B cell (primary cell): ENCODE measurements at places on chromosomes 13 and 19. TPM values are rescaled to one million over a fixed set of nuclear protein-coding genes. Genes with fewer than 3 reads are reported as not detected.

DNA sequence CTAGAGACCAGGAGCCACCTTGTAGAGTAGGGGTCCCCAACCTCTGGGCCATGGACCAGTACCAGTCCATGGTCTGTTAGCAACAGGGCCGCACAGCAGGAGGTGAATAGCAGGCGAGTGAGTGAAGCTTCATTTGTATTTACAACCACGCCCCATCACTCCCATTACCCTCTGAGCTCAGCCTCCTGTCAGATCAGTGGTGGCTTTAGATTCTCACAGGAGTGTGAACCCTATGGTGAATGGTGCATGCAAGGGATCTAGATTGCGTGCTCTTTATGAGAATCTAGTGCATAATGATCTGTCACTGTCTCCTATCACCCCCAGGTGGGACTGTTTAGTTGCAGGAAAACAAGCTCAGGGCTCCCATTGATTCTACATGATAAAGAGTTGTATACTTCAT lies 303.6 kb downstream of the KCNRG start:
- no peaks in the 10 kb centered on the region for H3K36me3 ChIP-seq
- H3K27ac ChIP-seq: no peak overlapping the region
- H3K4me3 ChIP-seq: no peak overlapping the region
- H3K4me1 ChIP-seq: peaks cover 7% of the 10 kb centered on the region
- DNase-seq: no peak

GRCh38 chr19:51421229-51422052 lies 4.0 kb upstream of the SIGLEC10 start:
- H3K4me1 ChIP-seq: peaks cover 39% of the 10 kb centered on the region
- H3K27me3 ChIP-seq: no peaks in the 10 kb centered on the region
- no peak for DNase-seq
- no peaks in the 10 kb centered on the region for H3K36me3 ChIP-seq
- no peak overlapping the region for H3K27ac ChIP-seq

GRCh38 chr13:111143865-111144540 lies 28.9 kb downstream of the ARHGEF7 start:
- H3K36me3 ChIP-seq: no peaks in the 10 kb centered on the region
- no peak overlapping the region for H3K4me3 ChIP-seq
- no peaks in the 10 kb centered on the region for H3K4me1 ChIP-seq
- H3K27ac ChIP-seq: no peak overlapping the region
- DNase-seq: no peak
- H3K27me3 ChIP-seq: peaks cover 8% of the 10 kb centered on the region

DNA sequence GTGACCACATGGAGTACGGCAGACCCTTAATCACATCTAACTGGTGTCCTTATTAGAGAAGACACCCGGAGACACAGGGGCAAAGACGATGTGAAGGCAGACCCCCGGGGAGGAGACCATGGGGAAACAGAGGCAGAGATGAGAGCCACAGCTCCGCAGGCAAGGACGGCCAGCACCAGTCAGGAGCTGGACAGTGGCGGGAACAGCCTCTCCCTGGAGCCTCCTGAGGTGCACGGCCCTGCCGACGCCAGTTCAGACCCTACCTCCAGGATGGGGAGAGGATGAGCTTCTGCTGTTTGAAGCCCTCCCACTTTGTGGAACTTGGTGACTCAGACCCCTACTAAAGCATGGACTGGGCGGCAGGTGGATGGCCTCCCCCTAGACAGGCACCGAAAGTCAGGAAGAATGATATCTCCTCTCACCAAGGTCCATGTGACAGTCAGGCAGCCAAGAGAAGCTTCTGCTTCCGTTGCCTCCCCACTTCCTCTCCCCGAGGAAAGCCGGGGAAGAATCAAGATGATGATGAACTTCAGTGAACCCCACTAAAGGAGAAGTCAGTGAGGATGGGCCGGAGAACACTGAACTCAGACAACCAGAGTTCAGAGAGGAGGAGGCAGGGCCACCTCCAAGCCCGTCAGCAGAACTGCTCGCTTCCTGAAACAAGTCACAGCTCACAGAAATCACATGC lies 25.4 kb downstream of the RAB20 start:
- no peaks in the 10 kb centered on the region for H3K27me3 ChIP-seq
- H3K27ac ChIP-seq: no peak overlapping the region
- no peak overlapping the region for H3K4me3 ChIP-seq
- DNase-seq: peak; percentile 58
- H3K4me1 ChIP-seq: peaks cover 18% of the 10 kb centered on the region

DNA sequence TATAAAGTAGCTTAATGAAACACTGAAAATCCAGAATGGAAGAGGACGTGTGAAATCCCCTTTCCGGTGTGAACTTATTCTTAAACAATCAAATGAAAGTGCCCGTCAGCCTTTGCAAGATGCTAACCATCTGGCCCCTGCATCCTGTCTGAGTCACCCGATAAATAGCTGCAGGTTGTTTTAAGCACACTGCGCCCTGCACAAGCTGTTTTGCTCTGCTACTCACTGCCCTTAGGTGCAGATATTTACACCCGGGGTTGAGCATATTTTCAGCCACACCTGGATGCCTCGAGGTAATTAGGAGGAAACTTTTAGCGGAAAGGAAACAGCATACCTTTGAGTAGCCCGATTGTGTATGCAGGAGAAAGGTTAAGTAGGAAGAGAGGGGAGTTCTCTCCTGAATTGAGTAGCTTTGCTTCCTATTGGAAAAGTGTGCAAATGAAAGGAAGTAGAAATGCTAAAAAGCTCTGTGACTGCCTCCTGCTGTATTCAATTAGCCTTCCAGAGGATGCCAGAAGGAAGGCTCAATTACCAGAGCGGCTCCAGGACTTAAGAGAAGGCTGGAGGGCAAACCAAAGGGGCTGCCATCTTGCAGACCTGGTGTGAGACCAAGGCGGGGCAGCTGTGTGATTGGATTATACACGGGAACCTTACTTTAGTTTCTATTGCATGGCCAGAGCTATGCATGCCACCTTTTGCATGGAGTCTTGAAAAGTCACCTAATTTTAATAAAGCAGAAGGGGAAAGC lies 42.5 kb downstream of the IRS2 start:
- no peak overlapping the region for H3K4me3 ChIP-seq
- peaks cover 2% of the 10 kb centered on the region for H3K27me3 ChIP-seq
- DNase-seq: no peak
- H3K4me1 ChIP-seq: no peaks in the 10 kb centered on the region
- H3K36me3 ChIP-seq: no peaks in the 10 kb centered on the region

DNA sequence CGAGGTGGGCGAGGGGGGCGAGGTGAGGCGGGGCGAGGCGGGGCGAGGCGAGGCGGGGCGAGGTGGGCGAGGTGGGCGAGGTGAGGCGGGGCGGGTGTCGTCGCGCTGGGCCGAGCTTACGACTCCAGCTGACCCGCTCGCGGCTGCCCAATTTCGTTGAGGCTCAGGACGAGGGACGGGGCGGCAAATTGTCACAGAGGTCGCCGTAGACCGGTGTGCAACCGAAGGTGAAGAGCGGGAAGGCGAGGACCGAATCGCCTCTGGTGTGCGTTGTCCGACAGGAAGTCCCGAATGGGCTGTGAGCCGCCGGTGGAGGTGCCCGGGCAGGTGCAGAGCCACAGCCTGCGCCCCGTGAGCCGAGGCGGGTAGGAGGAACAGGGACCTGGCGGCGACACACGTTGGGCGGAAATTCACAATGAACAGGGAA lies at the start of gene LACC1:
LACC1 (plus strand) TSS at position 150 of the 427 bp plus-strand sequence. CDS start 1,082 bp downstream, outside the sequence.
- peak within 1 kb of the TSS; percentile 76 for H3K27ac ChIP-seq
- no peak for DNase-seq

DNA sequence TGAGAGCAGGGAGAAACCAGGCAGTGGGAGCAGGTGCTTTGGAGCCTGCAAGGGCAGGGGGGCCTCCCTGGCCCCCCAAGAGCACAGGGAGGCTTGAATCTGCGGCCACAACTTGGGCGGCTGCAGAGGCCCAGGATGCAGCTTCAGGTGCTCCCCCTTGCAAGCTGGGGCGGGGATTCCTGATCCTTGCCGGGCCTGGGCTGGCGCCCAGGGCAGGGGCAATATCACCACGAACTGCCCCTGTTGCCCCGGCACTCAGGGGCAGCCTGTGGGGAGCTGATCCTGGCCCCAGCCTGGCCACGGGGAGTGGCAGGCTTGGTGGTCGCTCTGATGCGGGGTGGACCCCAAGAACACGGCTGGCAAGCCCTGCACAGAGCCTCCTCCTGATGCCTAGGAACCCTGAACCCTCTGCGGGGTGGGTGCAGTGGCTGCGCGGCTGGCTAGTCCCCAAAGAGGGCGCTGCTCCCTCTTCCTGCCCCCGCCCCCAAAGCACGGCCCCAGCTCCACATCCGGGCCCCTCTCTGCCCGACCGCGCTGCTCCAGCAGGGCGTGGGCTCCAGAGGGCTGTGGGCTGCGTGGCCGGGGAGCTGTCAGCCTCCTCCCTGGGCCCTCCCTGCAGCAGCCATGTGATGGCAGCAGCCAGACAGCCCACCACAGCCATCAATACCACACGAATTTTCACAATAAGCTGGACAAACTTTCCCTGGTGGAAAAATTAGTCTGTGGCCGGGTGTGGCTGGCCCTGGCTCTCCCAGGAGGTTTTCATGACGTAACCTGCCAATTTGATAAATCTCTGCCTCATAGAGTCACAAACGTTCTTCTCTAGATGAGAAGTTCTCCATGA lies 21.0 kb downstream of the TNFSF9 start:
- peak; percentile 60 for DNase-seq
- no peaks in the 10 kb centered on the region for H3K36me3 ChIP-seq
- H3K27me3 ChIP-seq: peaks cover 2% of the 10 kb centered on the region

ZNF667 gene
- polyA plus RNA-seq: 2.8 and 6.0 TPM in 2 replicates

DNA sequence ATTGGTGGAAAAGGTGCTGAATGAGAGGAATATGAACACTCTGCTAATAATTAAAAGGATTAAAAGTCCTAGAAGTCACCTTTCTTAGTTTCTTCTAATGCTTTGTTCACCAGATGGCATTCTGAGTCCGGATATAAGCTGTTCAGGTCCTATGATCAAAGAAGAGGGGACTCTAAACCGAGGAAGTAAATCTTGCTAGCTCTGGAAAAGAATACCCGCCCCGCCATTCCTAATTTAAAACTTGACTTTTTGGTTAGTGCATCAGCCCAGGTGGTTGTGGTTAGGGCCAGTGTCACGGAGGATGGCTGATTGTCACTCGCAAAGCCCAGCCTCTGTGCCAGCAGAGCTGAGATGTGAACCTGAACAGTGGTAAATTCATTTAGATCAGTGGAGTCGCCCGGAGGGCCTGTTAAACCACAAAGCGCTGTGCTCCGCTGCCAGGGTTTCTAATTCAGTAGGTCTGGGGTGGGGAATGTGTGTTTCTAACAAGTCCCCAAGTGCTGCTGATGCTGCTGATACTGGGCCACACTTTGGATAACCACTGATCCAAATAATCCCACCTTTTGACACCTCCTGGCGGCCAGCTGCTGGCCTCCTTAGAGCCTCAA lies 425.4 kb downstream of the DCT start:
- no peaks in the 10 kb centered on the region for H3K4me1 ChIP-seq
- DNase-seq: no peak
- no peak overlapping the region for H3K27ac ChIP-seq
- H3K36me3 ChIP-seq: no peaks in the 10 kb centered on the region
- no peaks in the 10 kb centered on the region for H3K27me3 ChIP-seq
- no peak overlapping the region for H3K4me3 ChIP-seq

DNA sequence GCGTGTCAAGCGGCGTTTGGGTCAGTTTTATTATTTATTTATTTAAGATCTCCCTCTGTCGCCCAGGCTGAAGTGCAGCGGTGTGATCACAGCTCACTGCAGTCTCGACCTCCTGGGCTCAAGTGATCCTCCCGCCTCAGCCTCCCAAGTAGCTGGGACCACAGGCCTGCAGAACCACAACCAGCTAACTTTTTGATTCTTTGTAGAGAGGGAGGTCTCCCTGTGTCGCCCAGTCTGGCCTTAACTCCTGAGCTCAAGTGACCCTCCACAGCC lies 713 bp downstream of the MRPS12 start:
- peak overlapping the region; percentile 79 for H3K4me3 ChIP-seq
- H3K27ac ChIP-seq: peak overlapping the region; percentile 84
- no peak for DNase-seq
- H3K36me3 ChIP-seq: peaks cover 18% of the 10 kb centered on the region
- H3K27me3 ChIP-seq: no peaks in the 10 kb centered on the region

DNA sequence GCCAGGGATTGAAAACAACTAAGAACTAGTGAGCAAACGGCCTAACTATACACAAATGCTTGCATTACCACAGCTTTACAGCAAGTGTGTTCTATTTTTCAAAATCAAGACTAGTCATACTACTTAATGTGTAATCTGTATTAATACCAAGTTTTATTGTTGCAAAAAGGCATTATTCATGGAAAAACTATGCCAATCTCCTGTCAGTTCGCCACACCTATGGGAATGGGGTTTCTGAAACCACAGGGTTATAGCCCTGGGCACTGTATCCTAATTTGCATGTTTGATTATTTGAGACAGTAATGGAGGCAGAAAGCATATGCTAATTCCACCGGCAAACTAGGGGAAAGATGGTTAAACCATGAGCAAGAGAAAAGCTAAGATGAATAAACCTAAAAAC lies 14.3 kb downstream of the GAS6 start:
- no peaks in the 10 kb centered on the region for H3K36me3 ChIP-seq
- no peak overlapping the region for H3K27ac ChIP-seq
- H3K4me1 ChIP-seq: peaks cover under 1% of the 10 kb centered on the region
- H3K27me3 ChIP-seq: no peaks in the 10 kb centered on the region
- DNase-seq: no peak

PCP2 gene
- polyA plus RNA-seq: 5.6 and 6.5 TPM in 2 replicates

PIP5K1C gene
- 10.4 and 16.8 TPM in 2 replicates for polyA plus RNA-seq

DNA sequence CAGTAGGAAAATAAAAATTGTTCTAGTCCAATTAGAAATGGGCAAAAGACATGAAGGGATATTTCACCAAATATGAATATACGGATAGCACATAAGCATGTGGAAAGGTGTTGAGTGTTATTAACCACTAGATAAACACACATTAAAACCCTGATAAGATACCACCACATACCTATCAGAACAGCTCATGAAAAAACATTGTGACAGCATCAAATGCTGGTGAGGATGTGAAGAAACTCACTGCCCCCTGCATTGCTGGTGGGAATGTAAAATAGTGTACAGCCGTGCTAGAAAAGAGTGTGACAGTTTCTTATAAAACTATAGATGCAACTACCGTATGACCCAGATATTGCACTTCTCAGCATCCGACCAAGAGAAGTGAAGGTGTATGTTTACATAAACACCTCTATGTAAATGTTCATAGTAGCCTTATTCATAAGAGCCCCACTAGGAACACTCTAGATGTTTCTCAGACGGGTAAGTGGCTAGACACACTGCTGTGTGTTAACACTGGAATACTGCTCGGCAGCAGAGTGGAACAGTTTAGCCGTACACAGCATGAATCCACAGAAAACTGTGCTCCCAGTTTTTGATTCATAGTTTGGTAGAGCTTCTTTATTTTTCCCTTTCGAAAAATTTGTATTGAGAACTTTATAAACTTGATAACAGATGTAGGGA lies 321.1 kb downstream of the MYO16 start:
- no peak overlapping the region for H3K27ac ChIP-seq
- no peaks in the 10 kb centered on the region for H3K4me1 ChIP-seq
- H3K27me3 ChIP-seq: no peaks in the 10 kb centered on the region
- DNase-seq: no peak
- H3K36me3 ChIP-seq: no peaks in the 10 kb centered on the region
- H3K4me3 ChIP-seq: no peak overlapping the region

- H3K4me3 ChIP-seq: no peak overlapping the region
- no peak overlapping the region for H3K27ac ChIP-seq
- peaks cover 37% of the 10 kb centered on the region for H3K27me3 ChIP-seq
- H3K4me1 ChIP-seq: peaks cover 3% of the 10 kb centered on the region
- no peaks in the 10 kb centered on the region for H3K36me3 ChIP-seq
These were observed 26.7 kb upstream of the NAPA start for GRCh38 chr19:47541518-47541917.

ACP7 gene
- polyA plus RNA-seq: not detected in 2 replicates
